ENCODE measurements at places on chromosomes 3 and 15.

DNA sequence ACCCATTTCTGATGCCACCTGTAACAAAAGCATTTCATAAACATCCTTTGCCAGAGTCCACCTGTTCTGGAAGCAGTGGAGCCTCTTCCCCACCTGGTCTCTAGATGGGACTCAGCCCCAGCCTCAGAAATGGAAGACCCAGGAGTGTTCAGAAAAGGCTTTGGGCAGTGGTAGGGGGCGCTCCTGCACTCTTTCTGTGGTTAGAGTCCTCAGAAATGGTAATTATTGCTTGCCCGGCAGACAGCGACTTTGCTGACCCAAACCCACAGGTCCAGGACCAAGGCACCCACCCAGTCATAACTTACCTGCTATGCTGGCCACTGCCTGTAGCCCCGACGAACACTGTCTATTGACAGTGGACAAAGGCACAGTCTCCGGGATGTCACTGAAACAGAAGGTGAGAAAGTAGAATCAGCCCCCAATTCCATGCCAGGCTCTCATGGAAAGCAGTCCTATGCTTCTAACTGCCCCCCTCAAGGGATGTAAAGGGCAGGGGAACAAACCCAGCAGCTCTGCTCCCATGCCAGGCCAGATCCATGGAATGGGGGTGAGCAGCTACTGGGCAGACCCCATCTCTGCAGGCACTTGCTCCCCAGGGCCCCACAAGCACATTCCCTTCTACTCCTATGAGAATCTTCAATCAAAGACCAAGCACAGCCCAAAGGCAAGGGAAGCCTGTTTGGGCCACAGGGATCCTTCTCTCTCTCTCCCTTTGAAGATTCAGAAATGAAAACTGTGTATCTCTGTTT is 5.1 kb downstream of the ACAA1 start:
- DNase-seq = no peak

DNA sequence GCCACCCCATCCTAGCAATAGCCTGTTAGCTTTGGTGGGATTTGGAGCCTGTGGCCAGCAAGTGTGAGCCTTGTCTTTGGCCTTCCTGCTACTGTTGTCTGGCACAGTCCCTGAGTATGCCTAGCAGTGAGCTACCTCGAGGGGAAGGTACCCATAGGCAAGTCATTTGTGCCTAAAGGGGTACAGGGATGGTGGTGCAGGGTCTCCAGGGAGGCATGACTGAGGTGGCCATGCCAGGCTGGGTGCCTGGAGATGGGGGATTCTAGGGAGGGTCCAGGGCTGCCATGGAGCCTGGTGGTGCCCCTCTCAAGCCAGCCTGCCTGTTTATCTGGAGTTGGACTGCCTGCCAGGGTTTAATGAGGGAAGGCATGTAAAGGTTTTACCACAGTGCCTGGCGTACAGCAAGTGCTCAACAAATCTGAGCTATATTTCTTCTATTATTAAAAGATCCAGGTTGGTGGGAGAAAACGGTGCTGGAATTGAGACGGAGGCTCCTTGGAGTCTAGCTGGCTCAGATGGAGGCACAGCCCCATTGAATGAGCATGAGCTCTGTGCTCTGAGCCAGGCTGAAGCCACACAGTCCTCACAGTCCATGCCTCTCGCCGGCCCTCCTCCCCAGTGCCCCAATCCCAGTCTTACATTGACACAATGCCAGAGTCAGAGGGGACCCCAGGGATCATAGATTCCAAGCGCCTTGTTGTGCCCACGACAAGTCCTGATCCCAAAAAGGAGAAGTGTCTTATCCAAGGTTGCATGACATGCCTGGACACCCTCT is 76.2 kb downstream of the CORO2B start:
- DNase-seq = no peak

GRCh38 chr15:63818629-63819028 is 15.1 kb downstream of the HERC1 start:
- DNase-seq = no peak

GRCh38 chr15:39171944-39172368 is 408.9 kb upstream of the THBS1 start:
- DNase-seq = peak; percentile 35

- DNase-seq = no peak
Measured at GRCh38 chr3:170207717-170208116, 14.5 kb upstream of the PRKCI start.

GRCh38 chr3:66320390-66320789 is 99.6 kb downstream of the SLC25A26 start:
- DNase-seq = no peak

DNA sequence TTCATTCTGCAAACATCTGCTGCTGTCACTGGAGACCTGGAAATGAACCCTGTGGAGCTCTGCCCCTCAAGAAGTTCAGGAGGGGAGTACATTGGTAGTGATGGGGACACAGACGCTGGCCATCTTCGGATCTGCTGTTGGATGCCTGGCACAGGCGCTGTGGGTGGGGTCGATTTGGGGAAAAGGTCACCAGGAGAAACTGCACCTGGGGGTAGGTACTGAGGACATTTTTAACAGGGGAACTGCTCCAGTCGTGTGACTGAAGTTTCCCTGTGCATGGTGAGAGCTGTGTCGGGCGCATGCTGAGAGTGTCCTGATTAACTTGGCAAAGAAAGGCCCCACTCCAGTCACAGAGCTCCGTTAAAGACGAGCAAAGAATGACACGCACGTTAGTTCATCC is 3.4 kb downstream of the UROC1 start:
- no peak for DNase-seq

GRCh38 chr3:110754212-110754916 is 317.3 kb upstream of the NECTIN3 start:
- no peak for DNase-seq

- no peak for DNase-seq
Measured at GRCh38 chr15:88276821-88277410, 20.4 kb upstream of the NTRK3 start.

DNA sequence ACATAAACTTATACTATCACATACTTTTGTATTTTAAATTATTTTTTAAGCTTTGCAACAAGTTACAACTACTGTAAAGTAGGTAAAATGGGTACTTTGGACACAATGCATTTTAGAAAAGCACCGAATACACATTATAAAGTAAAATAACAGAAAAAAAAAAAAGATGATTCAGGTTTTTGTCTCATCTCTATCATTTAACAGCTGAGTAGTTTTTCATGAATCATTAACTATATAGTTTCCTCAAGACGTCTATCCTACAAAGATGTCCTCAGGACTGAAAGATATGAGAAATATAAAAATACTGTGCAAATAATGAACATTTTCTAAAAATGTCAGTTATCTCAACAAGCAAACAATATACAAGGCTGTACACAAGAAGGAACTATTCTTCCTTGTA is 46.9 kb downstream of the ANKRD28 start:
- no peak for DNase-seq

GRCh38 chr15:32003558-32003957 is 26.8 kb upstream of the CHRNA7 start:
- DNase-seq = no peak

DNA sequence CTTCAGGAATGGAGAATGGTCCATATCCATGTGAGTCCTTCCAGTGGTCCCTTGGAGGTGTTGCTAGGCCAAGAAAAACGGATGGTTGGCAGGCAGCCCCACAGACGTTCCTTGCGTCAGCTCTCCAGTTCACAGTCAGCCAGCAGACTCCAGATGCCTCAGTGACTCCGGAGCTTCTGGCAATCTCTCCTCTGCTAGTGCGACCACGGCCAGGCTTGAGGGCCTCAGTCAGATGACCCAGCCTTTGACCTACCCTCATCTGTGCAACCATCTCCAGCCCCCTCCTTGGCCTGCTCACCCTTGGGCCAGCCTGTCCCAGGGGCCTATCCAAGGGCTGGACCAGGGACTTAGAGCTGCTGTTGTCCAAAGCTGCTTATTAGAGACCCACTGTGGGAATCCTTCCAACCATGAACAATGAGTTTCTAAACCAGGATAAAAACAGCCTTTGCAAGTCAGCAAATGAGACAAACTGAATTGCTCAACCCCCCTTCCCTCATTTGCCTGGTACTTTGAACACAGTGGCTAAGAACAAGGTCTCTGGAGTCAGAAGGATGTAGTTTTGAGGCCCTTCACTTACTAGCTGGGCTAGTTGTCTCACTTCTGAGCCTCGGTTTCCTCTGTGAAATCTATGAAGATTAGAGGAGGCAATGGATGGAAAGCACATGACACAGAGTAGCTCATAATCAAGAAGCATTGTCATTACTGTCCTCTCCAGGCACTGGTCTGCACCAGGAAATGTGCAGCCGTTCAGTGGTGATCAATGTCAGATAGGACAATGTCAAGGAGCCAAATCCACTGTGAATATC is 44.8 kb downstream of the ANP32A start:
- peak; percentile 92 for DNase-seq

DNA sequence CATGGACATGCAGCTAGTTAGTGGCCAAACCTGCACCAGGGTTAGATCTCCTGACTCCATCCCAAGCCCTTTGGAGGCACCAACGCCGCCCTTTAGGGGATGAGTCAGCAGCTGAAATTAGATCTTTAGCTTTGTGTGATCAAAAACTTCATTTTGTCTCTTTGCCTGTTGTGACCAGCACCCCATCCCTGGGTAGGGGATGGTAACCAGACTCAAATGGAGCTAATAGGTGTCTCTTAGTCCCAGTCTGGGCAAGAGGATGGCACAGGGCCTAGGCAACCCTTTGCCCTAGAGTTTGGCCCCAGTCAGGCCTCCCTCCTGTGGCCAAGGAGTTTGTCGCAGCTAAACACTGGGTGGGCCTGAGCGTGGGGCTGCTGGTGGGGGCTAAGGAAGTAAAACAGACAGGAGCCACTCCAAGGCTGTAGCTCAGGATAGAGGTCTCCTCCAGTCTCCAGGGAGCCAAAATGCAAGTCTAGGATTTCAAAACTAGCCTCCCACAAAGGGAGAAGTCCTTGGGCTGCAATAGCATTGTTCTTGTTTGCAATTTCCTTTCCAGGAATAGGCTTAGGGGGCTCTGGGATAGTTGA is 105.1 kb downstream of the CPN2 start:
- no peak for DNase-seq

GRCh38 chr15:96553006-96553405 is 222.5 kb downstream of the NR2F2 start:
- no peak for DNase-seq

- DNase-seq = no peak
Measured at GRCh38 chr3:116005404-116005803, 382.1 kb downstream of the GAP43 start.

DNA sequence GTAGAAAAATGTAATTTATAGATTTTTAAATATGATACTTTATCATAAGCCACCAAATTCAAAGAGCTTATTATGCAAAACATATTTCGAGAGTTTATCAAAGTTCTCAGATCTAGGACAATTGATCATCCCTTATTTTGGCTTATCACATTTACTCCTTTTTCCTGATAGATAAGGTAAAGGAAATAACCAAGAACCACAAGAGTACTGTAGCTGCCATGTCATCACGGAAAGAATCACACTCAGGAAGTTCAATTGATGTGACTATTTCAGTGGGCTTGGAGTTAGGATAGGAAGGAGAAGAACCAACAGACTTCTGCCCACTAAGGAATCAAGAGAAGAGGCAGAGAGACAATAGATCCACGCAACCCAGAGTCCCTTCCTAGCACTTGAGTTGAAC is 142.7 kb upstream of the TMCO5A start:
- DNase-seq = no peak

GRCh38 chr3:36484386-36484785 is 104.1 kb downstream of the STAC start:
- no peak for DNase-seq

- DNase-seq = no peak
Measured at GRCh38 chr3:172074586-172074985, 35.2 kb downstream of the FNDC3B start.

- no peak for DNase-seq
Measured at GRCh38 chr3:170992854-170993253, 33.7 kb downstream of the SLC2A2 start.

DNA sequence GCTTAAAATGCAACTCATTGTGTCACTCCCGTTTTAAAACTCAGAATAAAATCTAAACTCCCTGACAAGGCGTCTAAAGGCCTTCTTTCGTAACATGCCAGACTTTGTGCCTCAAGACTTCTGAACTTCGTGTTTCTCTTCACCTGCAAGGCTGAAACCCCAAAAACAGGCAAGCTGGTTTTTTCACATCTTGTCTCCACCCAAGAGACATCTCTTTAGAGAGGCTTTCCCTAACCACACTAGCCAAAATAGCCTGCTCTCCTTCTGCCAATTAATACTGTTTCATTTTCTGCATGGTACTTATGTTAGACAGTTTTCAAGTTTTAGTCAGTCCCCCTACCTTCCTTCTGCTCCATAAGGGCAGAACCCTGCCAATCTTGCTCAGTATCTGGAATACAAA is 41.6 kb downstream of the RAF1 start:
- no peak for DNase-seq

All from hippocampal formation (tissue), 2 donors.